ENCODE measurements at places on chromosomes 11 and 22. TPM values are rescaled to one million over a fixed set of nuclear protein-coding genes. Genes with fewer than 3 reads are reported as not detected.

GRCh38 chr22:44664149-44664548, 37.9 kb upstream of the PRR5 start:
- no peak for DNase-seq

DNA sequence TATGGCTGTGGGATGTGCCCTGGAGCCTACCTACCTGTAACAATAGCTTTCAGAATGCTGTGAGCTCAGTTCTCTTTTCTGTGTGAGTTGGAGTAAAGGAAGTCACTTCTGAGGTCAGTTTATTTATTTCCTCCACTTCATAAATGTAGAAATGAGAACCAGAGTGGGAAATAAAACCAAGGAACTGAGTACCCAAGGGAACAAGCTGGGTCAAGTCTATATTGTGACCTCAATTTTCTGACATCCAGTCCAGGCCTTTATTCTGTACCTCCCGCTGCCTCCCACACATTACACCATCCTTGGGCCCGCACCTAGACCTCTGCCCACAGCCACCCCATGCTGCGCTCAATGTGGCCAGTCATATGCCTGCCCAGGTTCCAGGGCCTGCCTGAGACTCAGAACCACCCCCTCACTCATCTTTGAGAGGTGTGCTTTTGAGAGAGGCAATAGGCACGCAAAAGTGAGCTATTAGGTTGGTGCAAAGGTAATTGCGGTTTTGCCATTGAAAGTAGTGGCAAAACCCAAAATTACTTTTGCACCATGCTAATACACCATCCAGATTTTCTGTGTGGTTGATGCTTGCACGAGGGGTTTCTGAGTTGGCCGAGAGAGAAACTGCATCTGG, 9.8 kb downstream of the MS4A6E start:
- no peak for DNase-seq

GRCh38 chr22:38418589-38418988, 36.4 kb downstream of the KCNJ4 start:
- no peak for DNase-seq

The CYB5R2 gene
- total RNA-seq = 23.2 TPM

GRCh38 chr22:23138584-23139435, 3.0 kb downstream of the RSPH14 start:
- no peak for DNase-seq

The TEX12 gene
- total RNA-seq = not detected

DNA sequence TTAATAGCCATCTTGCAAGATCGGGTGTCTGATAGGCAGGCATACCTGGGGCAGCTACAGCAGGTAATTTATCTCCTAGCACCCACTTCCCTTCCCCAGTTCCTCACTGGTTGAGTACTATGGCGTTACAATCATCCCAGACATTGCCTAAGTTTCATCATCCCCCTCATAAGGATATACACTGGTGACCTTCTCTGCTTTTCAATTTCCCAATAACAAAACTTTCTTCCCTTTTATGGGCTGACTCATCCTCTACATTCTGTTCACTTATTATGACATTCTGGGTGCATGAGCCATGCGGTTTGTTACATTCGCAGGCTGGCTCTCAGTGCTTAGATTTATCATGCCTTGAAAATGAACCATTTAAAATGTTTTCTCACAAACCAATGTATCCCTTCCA, 5.0 kb upstream of the MRPL11 start:
- DNase-seq = no peak

- peak; percentile 62 for DNase-seq
Observed at GRCh38 chr11:69299023-69299461, 5.1 kb downstream of the MYEOV start.

The BBOX1 gene
- total RNA-seq = 0.27 TPM

- no peak for DNase-seq
Observed at GRCh38 chr11:92269841-92270240, 45.2 kb downstream of the FAT3 start.

- no peak for DNase-seq
Observed at GRCh38 chr11:119696378-119697222, 32.4 kb downstream of the NECTIN1 start.

DNA sequence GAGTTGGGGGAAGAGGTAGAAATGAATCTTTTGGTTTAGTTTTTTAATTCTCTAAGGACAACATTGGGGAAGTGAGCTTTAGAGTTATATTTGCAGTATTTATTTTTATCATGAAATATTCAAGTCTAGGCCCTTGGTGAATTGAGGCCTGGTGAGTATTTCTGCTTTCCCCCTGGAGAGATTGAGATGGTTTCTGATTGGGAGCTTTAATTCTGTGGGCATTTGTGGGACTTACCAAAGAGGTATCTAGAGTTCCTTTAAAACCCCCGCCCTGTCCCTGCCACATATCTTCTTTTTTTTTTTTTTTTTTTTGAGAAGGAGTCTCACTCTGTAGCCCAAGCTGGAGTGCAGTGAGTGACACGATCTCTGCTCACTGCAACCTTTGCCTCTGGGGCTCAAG, 9.6 kb downstream of the ACO2 start:
- DNase-seq = no peak

The PLEKHA7 gene
- 177 TPM for total RNA-seq

DNA sequence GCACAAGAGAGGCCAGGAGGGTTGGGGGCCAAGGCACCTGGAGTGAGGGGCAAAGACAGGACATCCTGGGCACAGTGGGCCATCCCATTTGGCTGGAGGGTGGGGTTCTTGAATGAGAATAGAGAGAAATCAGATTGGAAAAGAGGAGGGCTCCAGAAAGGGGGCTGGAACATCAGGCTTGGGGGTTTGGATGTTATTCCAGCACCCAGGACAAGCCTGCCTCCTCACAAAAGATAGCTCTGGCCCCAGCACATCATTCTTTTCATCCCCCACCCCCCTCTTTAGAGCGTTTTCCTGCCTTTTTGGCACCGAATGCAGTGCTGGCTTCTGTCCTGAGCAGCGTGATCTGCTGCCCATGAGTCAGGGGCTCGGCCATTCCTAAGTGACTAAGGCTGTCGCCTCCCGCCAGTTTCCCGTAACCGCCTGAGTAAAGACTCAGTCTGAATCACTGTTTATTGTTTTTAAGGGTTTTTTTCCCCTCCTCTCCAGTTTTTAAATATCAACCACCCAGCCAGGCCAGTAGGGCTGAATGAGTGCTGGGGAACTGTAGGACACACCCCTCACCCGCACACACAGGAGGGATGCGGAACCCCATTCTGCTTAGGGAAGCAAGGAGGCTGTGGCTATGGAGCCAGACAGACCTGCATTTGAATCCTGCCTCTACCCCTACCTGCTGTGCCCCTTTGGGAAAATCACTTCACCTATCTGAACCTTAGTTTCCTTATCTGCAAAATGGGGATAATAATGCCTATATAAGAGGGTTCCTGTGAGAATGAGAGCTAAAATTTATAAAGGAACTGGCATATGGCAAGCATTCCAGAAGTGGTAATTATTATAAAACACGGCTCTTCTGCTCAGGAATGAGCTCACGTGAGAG, 32.4 kb upstream of the NAV2 start:
- DNase-seq = no peak

DNA sequence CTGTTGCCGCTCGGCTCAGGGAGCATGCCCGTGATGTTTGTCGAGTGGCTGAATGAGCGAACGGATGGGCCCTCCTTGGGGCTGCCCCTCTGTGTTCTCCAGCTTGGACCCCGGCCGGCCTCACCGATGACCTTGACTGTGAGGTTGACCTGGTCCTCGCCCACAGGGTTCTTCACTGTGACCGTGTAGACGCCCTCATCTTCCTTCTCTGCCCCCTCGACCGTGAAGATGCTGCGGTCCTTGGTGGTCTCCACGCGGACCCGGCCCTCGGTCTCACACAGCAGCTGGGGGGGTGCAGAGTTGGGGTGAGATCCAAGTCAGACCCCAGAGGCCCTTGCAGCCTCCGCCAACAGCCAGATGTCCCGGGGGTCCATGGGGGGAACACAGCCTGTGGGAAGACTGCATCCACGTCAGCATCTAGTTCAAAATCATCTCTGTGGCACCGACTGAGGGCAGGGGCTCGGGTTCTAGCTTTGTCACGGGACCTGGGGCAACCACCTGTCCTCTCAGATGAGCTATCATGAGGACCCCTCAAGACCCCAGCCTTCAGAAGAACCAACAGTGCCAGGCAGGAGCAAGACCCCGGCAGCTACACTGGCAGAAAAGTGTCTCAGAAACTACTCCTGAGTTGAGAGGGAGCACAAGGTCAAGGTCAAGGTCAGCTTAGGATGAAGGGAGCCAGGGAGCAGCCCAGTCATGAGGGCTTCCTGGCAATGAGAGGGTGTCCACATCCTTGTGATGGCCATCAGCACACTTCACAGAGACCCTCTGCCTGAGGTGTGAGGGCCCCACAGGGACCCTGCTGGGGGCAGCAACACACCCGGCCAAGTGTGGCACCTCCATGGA, 13.9 kb downstream of the MYBPC3 start:
- DNase-seq = no peak

The SLC25A18 gene
- total RNA-seq = 0.43 TPM

All from type B pancreatic cell (in vitro differentiated cells).